Suppressor macrophage (primary cell): ENCODE measurements at places on chromosomes 5 and 9.

DNA sequence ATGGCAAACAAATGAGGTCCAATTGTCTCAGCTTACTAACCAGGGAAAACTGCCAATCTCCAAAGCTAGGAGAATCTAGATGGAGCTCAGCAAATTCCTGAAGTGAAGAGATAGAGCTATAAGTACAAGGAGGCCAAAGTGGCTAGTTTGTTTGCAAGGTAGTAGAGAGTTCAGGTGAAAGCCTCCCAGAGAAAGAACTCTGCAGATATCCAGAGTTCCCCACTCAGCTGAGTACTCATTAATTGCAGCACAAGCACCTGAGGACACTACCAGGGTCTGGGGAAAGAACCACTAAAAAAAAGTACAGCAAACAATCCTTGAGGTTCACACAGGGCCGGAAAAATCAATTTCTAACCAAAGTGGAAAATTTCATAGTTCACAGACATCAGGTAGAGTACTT lies 250.9 kb downstream of the TMEM232 start:
- no peak for DNase-seq

DNA sequence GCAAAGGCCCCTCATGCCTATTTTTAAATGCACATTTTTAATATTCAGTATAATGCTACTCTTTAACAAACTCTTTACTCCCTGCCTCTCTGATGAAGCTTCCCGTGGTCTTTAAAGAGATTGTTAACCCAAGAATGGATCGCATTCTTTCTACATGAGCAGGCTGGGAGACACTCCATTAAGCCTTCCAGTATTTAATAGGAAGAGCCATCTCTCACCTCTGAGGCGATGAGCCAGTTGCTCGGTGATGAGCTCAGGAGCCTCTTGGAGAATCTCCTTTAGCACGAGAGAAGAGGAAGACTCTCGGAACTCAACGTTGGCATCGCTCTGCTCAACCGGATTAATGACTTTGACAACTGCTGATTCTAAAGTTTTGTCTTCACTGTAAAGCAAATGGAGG lies 59.6 kb downstream of the PRUNE2 start:
- no peak for DNase-seq

GRCh38 chr9:130815242-130815808 lies 19.7 kb upstream of the ABL1 start:
- no peak for DNase-seq

- DNase-seq: no peak
Measured at GRCh38 chr9:16821344-16821743, 49.1 kb downstream of the BNC2 start.
